ENCODE measurements at places on chromosomes 16 and 17. TPM values are rescaled to one million over a fixed set of nuclear protein-coding genes. Genes with fewer than 3 reads are reported as not detected.

The SYT17 gene
- 9.8 TPM for polyA plus RNA-seq

The CD300LF gene
- polyA plus RNA-seq, result not detected

- DNase-seq, result no peak
These were observed 7.8 kb downstream of the WDR81 start for GRCh38 chr17:1732241-1732832.

The HBM gene
- polyA plus RNA-seq, result not detected

GRCh38 chr17:78956254-78956653 lies 23.5 kb downstream of the LGALS3BP start:
- DNase-seq, result no peak

DNA sequence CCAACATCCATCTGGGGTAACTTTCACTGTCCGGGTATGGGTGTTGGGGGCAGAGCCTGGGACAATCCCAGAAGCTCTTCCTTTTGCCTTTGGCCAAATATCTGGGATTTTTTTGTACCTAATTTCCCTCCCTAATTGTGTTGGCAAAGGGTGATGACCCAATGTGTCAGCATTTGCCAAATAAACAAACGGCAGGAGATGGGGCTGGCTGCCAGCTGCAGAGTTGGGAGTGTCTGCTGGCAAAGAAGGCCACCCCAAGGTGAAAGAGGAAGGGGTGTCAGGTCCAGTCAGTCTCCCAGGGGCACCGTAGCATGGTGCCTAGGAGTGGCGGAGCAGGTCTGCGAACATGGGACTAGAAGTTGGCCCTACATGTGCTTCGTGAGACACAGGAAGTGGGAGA lies 73.0 kb downstream of the SLC6A2 start:
- no peak for DNase-seq

DNA sequence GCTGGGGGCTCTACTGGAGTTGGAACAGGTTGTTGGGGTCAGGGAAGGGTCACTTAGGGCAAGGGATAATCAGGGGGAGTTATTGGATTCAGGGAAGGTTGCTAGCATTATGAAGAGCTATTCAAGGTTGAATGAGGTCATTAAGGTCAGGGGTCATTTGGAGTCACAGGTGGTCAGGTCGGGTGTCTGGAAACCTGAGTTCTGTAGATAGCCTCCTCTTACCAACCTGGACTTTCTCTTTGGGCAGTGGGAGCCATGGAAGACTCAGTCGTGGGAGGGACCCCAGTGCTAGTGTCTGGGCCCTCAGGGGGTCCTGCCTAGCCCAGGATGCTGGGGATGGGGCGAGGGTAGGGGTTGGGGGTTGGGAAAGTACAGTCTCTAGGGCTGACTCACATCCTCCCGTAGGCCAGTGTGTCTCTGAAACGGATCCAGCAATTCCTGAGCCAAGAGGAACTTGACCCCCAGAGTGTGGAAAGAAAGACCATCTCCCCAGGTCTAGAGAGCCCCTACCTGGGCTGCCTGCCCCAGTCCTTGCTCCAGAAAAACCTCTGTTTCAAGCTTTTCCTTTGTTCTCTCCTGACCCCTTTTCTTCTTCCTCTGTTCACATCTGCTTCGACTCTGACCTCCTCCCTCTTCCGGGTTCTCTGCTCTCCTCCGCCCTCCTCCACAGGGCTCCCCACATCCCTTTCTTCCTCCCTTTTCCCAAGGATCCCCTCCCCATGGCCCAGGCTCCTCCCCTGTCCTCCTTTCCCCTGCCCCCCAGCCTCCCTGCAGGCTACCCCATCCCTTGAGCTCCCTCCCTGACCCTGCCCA lies 33.5 kb downstream of the ABCC3 start:
- DNase-seq, result peak; percentile 73

- DNase-seq, result no peak
These were observed 30.1 kb downstream of the ARHGAP17 start for GRCh38 chr16:24984903-24985675.

GRCh38 chr17:34533806-34534527 lies 45.4 kb upstream of the TMEM132E start:
- no peak for DNase-seq

DNA sequence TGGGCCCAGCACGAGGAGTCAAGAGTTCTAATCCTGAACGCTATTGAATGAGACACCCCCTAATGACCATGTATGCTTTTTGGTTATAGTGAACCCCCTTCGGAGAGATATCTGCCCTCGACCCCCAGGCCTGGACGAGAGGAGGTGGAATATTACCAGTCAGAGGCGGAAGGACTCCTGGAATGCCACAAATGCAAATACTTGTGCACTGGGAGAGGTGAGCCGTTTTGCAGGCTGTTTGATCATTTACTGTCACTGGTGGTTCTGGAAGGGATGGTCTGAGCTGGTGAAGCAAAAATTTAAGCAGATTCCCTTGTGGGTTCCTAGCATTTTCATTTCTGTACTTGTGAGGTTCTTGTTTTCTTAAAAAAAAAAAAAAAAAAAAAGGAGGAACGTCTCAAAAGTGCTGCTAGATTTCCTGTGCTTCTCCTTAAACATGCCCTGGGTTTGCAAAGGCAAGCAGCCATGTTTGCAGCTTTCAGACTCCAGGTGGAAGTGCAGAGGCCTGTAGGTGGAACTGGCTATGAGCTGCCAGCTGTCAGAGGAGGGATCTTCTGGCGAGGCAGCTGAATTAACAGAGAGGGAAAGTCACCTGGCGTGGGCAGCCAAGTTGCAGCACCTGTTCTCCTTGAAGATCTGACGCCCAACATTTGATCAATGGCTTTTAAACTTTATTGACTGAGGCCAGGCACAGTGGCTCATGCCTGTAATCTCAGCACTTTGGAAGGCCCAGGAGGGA lies 3.5 kb downstream of the MARVELD3 start:
- no peak for DNase-seq

The ELMO3 gene
- polyA plus RNA-seq, result 1.4 TPM

GRCh38 chr16:3695610-3696369 lies 21.5 kb downstream of the TRAP1 start:
- DNase-seq, result no peak

- DNase-seq, result no peak
These were observed 301.7 kb downstream of the KIF2B start for GRCh38 chr17:54124456-54124855.

The IRX5 gene
- 0.57 TPM for polyA plus RNA-seq

GRCh38 chr16:64996641-64997040 lies 125.2 kb downstream of the CDH11 start:
- no peak for DNase-seq

The ALOXE3 gene
- polyA plus RNA-seq, result 0.46 TPM

The FLYWCH2 gene
- 40.1 TPM for polyA plus RNA-seq

- no peak for DNase-seq
These were observed 8.3 kb downstream of the BANP start for GRCh38 chr16:87959391-87959990.
